ENCODE measurements at places on chromosomes 12 and 14. TPM values are rescaled to one million over a fixed set of nuclear protein-coding genes. Genes with fewer than 3 reads are reported as not detected.
A peak's percentile ranks its signal among the peaks of the same experiment; 100 is the strongest.

Gene MYH6
- total RNA-seq: not detected

DNA sequence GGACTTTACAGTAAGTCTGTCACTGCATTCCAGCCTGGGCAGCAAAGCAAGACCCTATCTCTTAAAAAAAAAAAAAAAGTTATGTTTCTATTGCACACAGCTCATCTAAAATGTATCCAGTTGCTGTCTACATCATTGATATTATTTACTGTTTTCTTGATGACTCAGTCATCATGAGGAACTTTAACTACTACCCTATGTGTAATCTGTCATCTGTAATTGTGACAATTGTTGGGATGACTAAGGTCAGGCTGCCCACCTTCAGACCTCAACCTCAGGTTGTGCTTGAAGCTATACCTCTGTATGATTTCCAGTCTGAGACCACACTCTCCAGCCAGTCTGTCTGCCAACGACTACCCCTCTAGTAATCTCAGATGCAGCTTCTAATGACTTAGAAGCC lies 15.3 kb downstream of the PPP1R13B start:
- peaks cover 11% of the 10 kb centered on the region for H3K4me1 ChIP-seq
- no peak for DNase-seq
- no peak overlapping the region for H3K27ac ChIP-seq
- H3K4me3 ChIP-seq: no peak overlapping the region

GRCh38 chr12:58969237-58969636 lies 48.9 kb upstream of the LRIG3 start:
- no peaks in the 10 kb centered on the region for H3K4me1 ChIP-seq
- no peak overlapping the region for H3K27ac ChIP-seq
- H3K4me3 ChIP-seq: no peak overlapping the region
- DNase-seq: no peak

- no peaks in the 10 kb centered on the region for H3K4me1 ChIP-seq
- no peaks in the 10 kb centered on the region for H3K27me3 ChIP-seq
- no peak for DNase-seq
- no peaks in the 10 kb centered on the region for H3K36me3 ChIP-seq
- H3K27ac ChIP-seq: no peak overlapping the region
- no peak overlapping the region for H3K4me3 ChIP-seq
These were observed 42.0 kb downstream of the LTBP2 start for GRCh38 chr14:74569806-74570591.

Gene PLEKHG7
- total RNA-seq: 0.13 TPM

DNA sequence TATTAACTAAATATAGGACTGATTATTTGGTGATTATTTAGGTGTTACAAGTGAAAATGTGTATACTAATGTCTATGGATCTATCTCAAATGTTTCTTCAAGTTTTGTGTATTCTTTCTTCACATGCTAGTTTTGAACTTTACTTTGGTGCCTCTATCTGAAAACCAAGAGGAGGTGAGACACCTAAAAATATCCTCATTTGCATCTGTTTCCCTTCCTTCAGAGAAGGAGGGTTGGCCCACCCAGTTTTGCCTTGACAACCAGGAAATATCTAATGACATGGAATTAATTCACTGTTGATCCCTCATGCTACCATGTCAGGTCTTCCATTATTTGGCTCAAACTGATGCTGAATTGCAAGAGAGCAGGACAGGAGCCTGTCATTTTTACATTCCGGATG lies 500.4 kb downstream of the NELL2 start:
- no peaks in the 10 kb centered on the region for H3K27me3 ChIP-seq
- no peaks in the 10 kb centered on the region for H3K4me1 ChIP-seq
- no peak overlapping the region for H3K27ac ChIP-seq

Gene POTEM
- total RNA-seq: not detected

Gene A2ML1
- not detected for total RNA-seq

- H3K36me3 ChIP-seq: no peaks in the 10 kb centered on the region
- DNase-seq: peak; percentile 89
- peaks cover 20% of the 10 kb centered on the region for H3K4me1 ChIP-seq
- H3K27me3 ChIP-seq: no peaks in the 10 kb centered on the region
- peak within 1 kb of the TSS; percentile 81 for H3K27ac ChIP-seq
These were observed at the start of gene BDKRB2 for GRCh38 chr14:96204151-96205058. Gene BDKRB2, plus strand, starts transcription at chr14:96204839. Its CDS starts 32,269 bp downstream, at chr14:96237108.

DNA sequence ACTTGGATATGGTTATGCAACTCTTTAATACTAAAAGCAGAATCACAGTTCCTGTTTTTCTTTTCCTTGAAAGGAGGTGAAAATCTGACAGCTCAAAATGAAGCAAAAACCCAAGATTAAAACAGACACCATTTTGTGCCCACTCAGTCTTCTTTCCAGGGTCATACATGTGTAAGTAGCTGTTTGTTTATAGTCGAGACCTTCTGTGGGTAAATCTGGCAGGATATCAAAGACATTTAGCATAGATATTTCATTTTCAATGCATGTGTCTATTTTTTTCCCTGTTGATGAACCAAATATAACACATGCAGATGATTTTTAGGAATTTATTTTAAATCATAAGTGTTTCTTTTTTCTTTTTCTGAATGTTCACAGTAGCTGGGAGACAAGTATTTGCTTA lies 398.8 kb downstream of the FOXG1 start:
- no peaks in the 10 kb centered on the region for H3K4me1 ChIP-seq
- no peaks in the 10 kb centered on the region for H3K27me3 ChIP-seq
- no peak overlapping the region for H3K27ac ChIP-seq
- DNase-seq: no peak

- no peaks in the 10 kb centered on the region for H3K36me3 ChIP-seq
- H3K4me1 ChIP-seq: no peaks in the 10 kb centered on the region
- H3K27me3 ChIP-seq: no peaks in the 10 kb centered on the region
- DNase-seq: no peak
- H3K4me3 ChIP-seq: no peak overlapping the region
- H3K27ac ChIP-seq: no peak overlapping the region
These were observed 15.8 kb upstream of the CPNE8 start for GRCh38 chr12:38921025-38921677.

- no peak overlapping the region for H3K4me3 ChIP-seq
- DNase-seq: no peak
- no peaks in the 10 kb centered on the region for H3K27me3 ChIP-seq
- H3K4me1 ChIP-seq: peaks cover 2% of the 10 kb centered on the region
These were observed 13.4 kb downstream of the LRIG3 start for GRCh38 chr12:58906917-58907316.

- no peak overlapping the region for H3K4me3 ChIP-seq
- no peaks in the 10 kb centered on the region for H3K27me3 ChIP-seq
- no peaks in the 10 kb centered on the region for H3K4me1 ChIP-seq
- no peaks in the 10 kb centered on the region for H3K36me3 ChIP-seq
- H3K27ac ChIP-seq: no peak overlapping the region
- DNase-seq: no peak
These were observed 34.0 kb upstream of the CMKLR1 start for GRCh38 chr12:108373111-108373510.

- no peak overlapping the region for H3K4me3 ChIP-seq
- H3K27me3 ChIP-seq: no peaks in the 10 kb centered on the region
- H3K4me1 ChIP-seq: no peaks in the 10 kb centered on the region
- H3K36me3 ChIP-seq: no peaks in the 10 kb centered on the region
These were observed 152.2 kb downstream of the BCL11B start for GRCh38 chr14:99119554-99120525.

Gene FAM90A1
- 1.4 TPM for total RNA-seq

Gene KRT80
- total RNA-seq: 6.5 TPM

Gene KRT2
- not detected for total RNA-seq

Gene UNC79
- total RNA-seq: 2.0 TPM

DNA sequence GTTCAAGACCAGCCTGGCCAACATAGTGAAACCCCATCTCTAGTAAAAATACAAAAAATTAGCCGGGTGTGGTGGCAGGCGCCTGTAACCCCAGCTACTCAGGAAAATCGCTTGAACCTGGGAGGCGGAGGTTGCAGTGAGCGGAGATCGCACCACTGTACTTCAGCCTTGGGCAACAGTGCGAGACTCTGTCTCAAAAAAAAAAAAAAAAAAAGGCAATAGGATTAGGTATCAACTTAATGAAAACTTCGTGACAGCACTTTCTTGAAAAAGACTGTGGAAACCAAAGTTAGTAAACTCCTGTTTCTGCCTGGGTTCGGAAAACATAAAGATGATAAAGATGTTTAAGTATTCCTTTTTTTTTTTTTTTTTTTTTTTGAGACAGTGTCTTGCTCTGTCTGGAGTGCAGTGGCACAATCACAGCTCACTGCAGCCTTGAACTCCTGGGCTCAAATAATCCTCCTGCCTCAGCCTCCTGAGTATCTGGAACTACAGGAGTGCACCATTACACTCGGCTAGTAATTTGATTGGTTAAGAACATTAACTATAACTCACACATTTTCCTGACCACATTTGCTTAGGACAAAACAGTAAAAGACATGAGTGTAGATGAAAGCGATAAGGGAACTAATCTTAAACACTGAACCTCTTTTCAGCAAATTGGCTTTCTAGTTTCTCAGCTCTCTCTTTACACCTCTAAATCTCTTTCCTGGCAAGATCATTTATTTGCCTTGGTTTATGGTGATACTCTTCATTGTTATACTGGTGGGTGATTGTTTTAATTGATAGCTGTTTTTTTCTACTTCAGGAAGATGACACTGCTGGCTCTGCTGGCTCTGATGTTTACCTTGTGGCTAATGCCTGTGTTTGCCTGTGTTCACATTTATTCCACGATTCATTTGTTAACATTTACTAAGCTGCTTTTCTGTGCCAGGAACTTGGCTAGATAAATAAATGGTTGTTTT lies 15.8 kb downstream of the HIF1A start:
- peaks cover 16% of the 10 kb centered on the region for H3K4me1 ChIP-seq
- no peak overlapping the region for H3K4me3 ChIP-seq
- DNase-seq: no peak
- no peaks in the 10 kb centered on the region for H3K27me3 ChIP-seq

Gene CYP46A1
- total RNA-seq: 1.8 TPM

DNA sequence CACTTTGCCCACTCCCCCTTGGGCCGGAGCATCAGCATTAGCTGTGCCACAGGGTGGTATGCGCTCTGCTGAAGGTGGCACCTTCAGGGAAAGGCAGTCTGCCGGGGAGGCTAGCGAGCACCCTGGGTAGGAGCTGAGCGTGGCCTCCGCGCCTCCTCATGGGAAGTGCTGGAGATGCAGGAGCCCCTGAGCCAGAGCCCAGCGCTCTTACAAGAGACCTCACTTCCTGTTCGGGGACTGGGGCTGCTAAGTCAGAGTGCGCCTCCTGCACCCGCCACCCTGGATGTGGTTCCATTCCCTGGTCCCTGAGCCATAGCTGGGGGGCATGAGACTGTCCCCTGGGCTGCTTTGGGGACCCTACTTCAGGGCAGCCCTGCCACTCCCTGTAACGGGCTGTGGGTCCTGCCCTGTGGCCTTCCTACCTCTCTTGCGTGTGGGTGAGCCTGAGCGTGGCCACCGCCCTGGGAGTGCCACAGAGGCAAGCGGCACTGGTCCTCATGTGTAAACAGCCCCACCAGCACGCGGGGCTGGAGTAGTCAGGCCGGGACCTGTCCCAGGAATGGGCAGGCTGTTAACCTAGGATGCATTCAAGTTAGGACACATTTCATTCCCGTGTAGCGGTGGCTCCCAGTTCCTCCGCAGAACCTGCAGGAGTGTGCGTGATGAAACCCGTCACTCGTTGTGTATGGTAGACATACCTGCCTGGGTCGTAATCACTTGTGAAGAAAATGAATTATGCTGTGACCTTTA lies 19.4 kb downstream of the COA8 start:
- H3K4me3 ChIP-seq: no peak overlapping the region
- no peak overlapping the region for H3K27ac ChIP-seq
- H3K4me1 ChIP-seq: no peaks in the 10 kb centered on the region
- H3K27me3 ChIP-seq: no peaks in the 10 kb centered on the region
- no peak for DNase-seq

DNA sequence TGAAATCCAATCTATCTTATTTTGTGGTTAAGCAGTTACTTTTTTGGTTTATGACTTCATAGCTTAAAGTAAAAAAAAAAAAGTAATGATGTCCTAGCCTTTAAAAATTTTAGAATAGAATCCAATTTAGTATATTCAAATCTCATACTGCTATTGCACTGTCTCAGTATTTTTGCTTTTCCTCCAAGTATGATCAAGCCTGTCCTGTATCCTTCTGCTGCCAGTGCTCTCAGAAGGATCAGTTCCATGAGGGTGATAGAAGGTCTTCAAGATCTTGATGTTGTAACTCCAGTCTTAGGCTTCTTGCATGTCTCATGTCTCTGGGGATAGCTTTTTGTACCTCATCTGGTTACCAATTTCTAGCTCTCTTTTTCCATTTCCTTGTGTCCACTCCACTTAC lies 324.2 kb upstream of the FAR2 start:
- no peaks in the 10 kb centered on the region for H3K27me3 ChIP-seq
- no peaks in the 10 kb centered on the region for H3K4me1 ChIP-seq
- no peaks in the 10 kb centered on the region for H3K36me3 ChIP-seq
- H3K4me3 ChIP-seq: no peak overlapping the region
- DNase-seq: no peak
- no peak overlapping the region for H3K27ac ChIP-seq

DNA sequence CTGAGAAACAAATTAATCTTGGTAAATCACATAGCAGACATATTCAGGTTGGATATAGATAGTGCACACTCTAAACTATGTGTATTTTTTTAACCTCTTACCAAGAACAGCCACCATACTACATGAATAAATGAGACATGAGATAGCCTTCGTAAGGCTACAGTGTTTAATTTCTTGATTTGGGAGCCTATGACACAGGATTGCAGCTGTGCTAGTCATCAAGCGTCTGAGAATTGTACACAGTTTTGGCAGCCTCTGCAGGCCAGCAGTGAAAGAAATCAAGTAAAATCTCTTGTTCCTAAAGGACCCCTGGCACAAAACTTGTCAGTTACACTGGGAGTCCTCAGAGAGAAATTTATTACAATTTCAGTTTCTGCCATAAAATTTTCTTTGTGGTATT lies 236.1 kb downstream of the C12orf50 start:
- no peaks in the 10 kb centered on the region for H3K4me1 ChIP-seq
- H3K36me3 ChIP-seq: no peaks in the 10 kb centered on the region
- H3K27me3 ChIP-seq: no peaks in the 10 kb centered on the region
- no peak for DNase-seq
- H3K27ac ChIP-seq: no peak overlapping the region
- no peak overlapping the region for H3K4me3 ChIP-seq

GRCh38 chr12:101616027-101616494 lies 21.3 kb downstream of the MYBPC1 start:
- DNase-seq: no peak
- H3K27ac ChIP-seq: no peak overlapping the region
- H3K4me1 ChIP-seq: peaks cover 25% of the 10 kb centered on the region
- no peaks in the 10 kb centered on the region for H3K36me3 ChIP-seq

DNA sequence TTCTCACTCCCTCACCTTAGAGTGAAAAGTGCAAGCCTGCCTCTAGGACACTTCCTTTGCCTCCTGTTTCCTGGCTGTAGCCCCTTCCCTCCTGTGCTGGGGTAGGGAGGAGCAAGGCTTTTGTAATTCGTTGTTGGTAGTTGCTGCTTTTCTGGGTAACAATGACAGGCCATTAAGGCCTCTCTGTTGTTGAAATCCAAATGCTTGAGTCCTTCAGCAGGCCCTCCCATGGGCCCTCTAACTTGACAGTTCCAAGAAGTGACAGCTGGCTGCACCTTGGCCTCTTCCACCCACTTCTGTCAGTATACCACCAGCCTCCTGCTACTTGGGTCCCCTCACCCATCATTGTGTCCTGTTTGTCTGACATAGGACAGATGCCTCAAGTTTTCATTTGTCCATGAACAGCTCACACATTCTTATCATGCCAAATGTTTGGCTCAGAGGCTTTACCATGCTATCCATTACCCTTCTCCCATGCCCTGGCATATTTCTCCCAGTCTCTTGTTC lies 103.7 kb upstream of the PDE3A start:
- H3K27ac ChIP-seq: no peak overlapping the region
- H3K4me1 ChIP-seq: no peaks in the 10 kb centered on the region
- H3K36me3 ChIP-seq: no peaks in the 10 kb centered on the region
- no peak overlapping the region for H3K4me3 ChIP-seq

Data from pancreas (tissue), 10 donors.